ENCODE measurements at places on chromosomes 3 and 15.

DNA sequence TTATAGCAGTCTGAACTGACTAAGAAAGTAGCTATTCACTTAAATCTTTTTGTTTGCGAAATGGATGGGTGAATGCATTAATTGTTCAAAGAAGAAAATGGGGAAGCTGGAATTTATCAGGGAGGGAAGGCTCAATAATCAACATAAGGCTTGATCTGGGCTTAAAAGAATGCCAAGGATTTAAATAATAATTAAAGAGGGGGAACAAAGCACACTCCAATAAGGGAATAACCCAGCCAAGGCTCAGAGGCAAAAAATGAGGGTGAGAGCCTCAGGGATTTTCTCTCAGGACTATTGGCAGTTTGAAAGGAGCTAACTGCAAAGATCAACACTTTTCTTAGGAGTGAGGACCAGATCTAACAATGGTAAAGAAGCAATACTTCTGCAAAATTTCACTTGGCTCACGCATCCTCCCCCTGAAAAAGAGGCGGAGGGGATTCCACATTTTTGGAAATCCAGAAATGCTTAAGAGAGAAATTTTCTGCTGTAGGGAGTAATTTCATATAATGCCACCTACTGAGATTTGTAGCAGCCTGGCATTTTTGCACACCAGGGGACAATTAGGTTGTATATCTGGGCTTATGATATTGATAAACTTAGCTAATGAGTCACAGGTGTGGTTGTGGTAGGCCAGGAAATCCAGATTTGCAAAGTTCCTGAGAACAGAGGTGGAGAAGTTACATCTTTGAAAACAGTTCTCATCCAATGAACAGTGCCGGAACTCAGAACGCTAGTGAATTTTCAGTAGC lies 405.1 kb downstream of the TUSC7 start:
- no peak for DNase-seq

DNA sequence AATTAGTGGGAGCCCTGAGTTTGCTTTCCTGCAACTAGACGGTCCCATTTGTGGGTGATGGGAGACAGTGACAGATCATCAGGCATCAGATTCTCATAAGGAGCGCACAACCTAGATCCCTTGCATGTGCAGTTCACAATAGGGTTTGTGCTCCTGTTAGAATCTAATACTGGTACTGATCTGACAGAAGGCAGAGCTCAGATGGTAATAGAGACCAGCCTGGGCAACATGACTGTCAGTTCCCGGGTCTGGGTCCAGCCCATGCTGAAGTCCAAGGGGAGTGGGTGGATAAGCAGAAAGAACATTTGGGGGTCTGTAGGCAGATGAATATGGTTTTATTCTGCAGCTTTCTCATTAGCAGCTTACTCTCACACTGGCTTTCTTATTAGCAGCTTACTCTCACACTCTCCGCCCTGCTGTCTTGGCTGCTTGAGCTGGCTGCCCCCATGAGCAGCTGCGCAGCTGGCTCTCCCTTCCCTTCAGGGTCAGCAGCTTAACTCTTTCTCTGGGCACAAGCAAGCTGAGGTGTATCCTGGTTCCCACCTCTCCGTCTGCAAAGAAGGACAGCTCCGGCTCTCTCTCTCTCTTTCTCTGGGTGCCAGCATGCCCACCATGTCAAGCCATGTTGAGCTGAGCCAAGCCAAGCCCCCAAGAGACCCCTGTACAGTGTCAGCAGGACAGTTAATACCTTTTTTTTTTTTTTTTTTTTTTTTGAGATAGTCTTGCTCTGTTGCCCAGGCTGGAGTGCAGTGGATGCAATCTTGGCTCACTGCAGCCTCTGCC lies 46.5 kb downstream of the KLHDC8B start:
- DNase-seq, result peak; percentile 45

- no peak for DNase-seq
These were observed 21.3 kb upstream of the P3H2 start for GRCh38 chr3:190142041-190142440.

- no peak for DNase-seq
These were observed 3.6 kb downstream of the CHSY1 start for GRCh38 chr15:101248274-101248673.

GRCh38 chr3:47266709-47267489 lies 15.7 kb downstream of the KIF9 start:
- DNase-seq, result peak; percentile 82

DNA sequence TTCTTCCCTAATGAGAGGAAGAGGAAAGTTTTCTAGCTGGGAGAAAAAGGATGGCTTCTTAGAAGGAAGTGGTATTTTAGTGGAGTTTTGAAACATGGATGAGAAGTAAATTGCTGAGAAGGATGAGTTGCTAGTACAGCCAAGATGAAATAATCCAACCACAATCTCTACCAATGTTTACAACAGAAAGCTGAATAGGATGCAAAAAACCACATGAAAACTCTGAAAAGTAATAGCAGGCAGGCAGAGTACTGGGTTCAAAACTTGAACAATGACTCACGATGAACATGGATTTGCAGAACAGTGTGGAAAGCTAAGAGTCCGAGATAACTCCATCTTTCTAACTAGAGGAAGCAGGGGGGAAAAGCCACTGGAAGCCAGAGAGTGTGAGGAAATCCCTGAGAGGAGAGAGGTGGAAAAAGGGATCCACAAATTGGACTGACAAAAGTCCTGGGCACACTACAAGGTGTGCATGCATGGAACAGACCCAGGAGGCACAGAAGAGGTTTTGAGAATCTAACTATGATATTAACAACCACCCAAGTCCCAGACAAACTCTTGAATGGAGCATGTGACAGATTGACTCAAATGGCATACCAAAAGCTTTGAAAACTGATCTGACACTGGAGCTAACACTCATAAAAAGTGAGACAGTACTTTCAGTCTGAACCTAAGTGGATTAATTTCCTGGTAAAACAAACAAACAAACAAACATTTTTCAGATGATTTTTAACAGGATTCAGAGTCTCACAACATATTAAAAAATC lies 76.7 kb downstream of the ST6GAL1 start:
- DNase-seq, result no peak

GRCh38 chr15:39215015-39215414 lies 365.9 kb upstream of the THBS1 start:
- no peak for DNase-seq

DNA sequence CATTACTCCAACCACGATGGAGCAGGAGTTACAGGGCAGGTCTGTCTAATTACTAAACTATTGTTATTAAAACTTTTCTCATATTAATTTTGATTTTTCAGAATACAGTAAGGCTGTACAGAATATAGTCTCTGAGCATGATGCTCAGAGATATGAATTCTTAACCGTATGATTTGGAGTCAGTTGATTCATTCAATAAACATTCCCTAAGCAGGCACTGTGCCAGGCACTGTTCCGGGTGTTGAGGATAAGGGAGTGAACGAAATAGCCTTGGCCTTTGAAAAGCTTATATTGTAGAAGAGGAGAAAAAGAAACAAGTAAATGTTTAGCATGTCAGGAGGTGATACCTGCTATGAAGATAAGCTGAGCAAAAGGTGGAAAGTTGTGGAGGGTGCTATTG lies 187.3 kb downstream of the KCNAB1 start:
- peak; percentile 20 for DNase-seq

DNA sequence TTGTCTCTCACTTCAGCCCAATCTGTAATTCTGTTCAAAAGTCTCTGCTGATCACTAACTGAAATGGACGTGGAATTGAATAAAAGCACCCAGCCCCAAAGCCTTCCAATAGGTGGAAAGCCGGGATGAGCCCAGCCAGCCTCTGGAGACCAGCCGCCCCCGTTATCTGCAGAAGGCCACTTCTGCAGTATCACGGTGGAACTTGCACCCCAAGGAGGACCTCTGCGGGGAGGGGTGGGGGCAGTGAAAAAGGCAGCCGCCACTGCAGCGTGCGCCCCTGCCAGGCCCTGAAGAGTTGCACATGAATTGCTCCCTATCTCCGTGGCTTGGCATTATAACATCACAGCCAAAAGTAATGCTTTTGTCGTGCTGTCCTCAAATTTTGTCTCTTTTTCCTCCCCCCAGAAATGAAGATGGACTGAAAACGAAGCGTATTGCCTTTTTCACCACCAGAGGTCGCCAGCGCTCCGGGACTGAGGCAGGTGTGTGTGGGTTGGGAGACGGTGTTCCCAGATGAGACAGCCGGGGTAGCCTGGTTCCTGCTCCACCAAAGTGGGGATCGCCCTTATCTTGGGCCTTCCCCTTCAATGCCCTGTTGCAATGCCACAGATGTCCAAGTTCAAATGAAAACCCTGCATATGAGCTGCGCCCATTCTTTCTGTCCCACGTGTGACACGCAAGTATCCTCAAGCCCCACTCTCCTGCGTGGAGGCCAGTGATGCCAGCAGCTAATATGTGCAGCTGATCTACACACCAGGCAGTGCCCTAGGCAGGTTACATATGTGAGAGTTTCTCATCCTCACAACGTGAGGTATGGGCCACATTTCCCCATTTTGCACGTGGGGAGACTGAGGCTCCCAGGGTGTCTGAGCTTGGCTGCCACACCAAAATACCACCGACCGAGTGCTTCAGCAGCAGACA lies 96.0 kb downstream of the LRRK1 start:
- DNase-seq, result peak; percentile 13

- DNase-seq, result no peak
These were observed 302.4 kb upstream of the WNT5A start for GRCh38 chr3:55789516-55789915.

DNA sequence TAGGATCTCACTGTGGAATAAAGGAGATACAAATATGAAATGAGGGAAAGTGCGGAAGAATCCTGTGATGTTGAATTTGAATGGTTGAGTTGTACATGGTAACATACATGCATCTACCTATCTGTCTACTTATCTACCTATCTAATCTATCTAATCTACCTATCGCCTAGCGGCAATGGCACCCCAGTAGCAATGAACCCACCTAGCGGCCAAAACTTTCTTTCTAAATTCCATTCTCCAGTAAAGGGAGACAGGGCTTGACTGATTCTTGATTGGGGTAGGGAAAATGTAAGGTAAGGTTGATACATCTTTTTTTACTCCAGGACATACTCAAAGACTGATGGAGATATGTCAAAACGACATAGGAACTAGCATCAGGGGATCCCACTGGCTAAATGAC lies 345.0 kb downstream of the FHIT start:
- DNase-seq, result no peak

DNA sequence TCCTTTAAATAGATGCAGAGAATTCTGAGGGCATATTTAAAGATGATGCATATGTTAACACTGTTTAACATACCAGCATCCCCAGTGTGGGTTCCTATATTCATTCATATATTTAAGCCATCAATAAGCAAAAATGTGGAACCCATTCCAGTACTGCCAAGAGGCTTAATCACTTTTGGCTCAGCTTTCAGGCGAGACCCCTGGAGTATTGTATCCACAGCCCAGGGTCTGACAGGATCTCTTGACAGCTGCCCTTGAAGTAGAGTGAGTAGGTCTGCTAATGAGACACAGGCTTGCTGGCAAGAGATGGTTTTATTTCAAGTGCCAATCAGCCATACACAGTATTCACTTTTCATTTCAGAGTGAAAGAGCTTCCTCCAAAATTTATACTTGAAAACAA lies 367.3 kb downstream of the OCA2 start:
- no peak for DNase-seq

GRCh38 chr15:74468341-74469032 lies 7.5 kb upstream of the UBL7 start:
- DNase-seq, result no peak

GRCh38 chr3:187767266-187768012 lies 22.2 kb upstream of the BCL6 start:
- no peak for DNase-seq

- no peak for DNase-seq
These were observed 13.0 kb upstream of the APOD start for GRCh38 chr3:195596765-195597171.

Measured in gastrocnemius medialis (tissue), 4 donors.